ENCODE measurements at places on chromosomes 4 and X.

DNA sequence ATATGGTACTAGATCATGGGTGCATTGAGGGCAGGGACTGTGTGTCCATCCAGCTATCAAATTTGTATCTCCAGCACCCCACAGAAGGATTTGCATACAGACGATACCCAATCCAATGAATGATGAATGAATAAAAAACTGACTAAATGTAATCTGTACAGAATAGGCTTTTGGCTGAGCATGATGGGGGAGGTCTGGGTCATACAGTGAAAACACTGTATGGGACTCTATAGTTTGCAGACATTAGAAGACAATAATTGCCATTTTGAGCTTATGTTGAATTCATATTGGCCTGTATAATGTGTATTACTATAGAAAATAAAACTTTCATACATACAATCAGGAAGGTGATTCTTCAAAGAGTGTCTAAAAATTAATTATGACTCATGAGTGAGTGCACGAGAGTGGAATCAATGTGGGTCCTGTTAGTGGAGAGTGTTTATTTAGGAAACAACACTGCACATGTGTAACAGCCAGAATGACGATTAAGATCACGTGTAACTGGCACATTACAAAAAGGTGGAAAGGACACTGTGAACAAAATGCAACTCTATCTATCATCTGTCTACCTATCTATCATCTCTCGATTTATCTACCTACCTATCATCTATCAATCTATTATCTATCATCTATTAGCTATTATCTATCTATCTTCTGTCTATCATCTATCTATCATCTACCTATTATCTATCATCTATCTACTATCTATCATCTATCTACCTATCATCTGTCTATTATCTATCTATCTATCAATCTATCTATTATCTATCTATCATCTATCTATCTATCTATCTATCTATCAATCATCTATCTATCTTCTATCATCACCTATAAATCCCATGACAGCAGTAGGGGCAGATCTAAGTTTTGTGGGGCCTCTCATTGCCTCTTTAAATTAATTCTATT is 201.3 kb downstream of the PTTG2 start:
- no peak for DNase-seq

DNA sequence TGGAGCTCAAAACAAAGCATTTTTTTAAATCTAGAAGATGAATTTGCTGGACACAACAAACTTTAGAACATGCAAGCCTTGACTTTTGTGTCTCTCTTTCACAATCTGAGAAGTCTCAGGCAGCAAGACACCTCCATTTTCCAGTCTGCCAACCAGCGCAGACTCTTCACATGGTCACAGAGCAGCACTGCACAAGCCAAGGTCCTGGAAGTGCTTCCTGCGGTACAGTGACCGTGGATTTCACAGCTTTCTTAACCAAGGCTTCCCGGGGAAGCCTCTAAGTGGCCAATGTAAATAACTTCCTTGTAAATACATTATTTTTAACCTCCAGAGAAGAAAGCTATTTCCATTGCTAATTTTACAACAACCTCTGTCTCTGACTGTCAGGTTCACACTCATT is 31.2 kb downstream of the ZNF827 start:
- no peak for DNase-seq

GRCh38 chrX:148333989-148334388 is 166.4 kb upstream of the AFF2 start:
- no peak for DNase-seq

DNA sequence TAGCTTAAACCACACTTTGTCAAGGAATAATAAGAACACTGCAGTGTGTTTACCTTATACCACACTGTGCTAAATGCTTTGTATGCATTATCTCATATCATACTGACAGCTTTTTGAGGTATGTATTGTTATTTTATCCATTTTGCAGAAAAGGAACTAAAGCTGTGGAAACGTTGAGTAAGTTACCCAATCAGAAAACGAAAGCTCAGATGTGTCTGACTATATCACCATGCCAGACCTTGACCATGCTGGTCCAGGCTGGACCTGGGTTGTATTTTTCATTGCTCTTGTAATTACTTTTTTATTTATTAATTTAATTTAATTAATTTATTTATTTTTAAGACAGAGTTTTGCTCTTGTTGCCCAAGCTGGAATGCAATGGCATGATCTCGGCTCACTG is 2.1 kb downstream of the HSD17B11 start:
- no peak for DNase-seq

DNA sequence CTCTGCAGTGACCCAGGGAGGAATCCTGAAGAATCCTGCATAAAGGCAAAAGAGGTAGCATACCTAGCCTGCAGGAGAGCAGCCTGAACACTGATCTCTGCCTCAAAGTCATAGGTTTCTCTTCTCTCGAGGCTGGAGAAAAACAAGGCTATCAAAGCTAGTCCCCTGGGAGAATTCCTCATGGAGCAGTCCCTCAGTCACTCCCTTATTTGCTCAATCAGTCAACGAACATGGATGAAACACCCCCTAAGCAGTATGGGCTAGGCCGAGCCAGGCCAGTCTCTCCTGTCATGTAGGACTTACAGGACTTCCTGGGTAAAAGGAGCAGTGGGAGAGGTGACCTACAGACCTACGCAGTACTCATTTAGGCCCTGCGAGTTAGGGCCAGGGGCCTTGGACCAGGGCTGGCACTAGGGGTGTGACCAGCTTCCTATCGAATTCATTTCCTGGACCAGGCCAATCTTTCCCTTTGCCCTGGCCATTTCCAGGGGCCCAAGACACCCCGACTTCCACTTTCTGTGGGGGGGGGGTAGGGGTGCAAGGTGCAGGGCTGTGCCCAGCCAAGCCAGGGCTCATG is 164.1 kb downstream of the EFNB1 start:
- DNase-seq: no peak

- no peak for DNase-seq
These were observed 186.9 kb downstream of the NR3C2 start for GRCh38 chr4:148255344-148255720.

GRCh38 chr4:78618436-78618835 is 66.9 kb downstream of the ANXA3 start:
- no peak for DNase-seq

- no peak for DNase-seq
These were observed 333.5 kb downstream of the TENM3 start for GRCh38 chr4:182576601-182577289.

DNA sequence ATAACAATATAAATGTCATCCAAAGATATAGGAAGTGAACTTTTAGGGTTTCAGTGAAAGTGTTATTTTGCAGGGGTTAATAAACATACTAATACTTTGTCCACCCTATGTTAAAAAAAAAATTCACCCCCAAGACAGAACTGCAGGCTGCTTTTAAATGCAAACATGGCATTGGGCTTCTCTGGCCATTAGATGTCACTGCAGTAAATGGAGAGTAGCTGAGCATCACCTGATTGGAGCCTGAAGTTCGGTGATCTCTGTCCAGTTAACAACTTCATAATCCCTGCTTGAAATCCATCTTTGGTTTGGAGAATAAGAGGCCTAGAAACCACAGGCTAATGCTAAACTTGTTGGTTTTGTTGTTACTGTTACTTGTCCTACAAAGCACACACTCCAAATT is 18.7 kb downstream of the SLC25A43 start:
- peak; percentile 25 for DNase-seq

GRCh38 chrX:17078031-17078720 is 131.7 kb downstream of the REPS2 start:
- no peak for DNase-seq

DNA sequence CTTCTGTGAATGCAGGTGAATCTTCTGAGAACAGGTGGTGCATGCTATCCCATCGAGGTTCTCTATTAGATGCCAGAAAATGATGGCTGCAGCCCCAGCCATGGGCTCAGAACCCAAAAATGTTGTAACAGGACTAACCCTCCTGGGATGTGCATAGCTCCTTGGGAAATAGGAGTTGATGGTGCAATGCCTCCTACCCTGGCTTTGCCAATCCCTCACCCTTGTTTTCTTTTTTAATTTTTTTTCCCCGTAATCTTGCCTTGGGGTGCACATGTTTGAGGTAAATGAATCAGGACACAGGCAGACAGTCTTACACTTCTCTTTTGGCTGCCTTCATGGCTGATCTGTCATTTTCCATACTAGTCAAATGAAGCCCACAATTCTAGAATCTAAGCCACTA is 96.6 kb downstream of the KIT start:
- no peak for DNase-seq

GRCh38 chrX:72094894-72095293 is 36.8 kb downstream of the RTL5 start:
- peak; percentile 75 for DNase-seq
